Activated CD4-positive, alpha-beta memory T cell treated with anti-CD3 and anti-CD28 coated beads for 36 hours (primary cell): ENCODE measurements at places on chromosomes 1 and 21.

DNA sequence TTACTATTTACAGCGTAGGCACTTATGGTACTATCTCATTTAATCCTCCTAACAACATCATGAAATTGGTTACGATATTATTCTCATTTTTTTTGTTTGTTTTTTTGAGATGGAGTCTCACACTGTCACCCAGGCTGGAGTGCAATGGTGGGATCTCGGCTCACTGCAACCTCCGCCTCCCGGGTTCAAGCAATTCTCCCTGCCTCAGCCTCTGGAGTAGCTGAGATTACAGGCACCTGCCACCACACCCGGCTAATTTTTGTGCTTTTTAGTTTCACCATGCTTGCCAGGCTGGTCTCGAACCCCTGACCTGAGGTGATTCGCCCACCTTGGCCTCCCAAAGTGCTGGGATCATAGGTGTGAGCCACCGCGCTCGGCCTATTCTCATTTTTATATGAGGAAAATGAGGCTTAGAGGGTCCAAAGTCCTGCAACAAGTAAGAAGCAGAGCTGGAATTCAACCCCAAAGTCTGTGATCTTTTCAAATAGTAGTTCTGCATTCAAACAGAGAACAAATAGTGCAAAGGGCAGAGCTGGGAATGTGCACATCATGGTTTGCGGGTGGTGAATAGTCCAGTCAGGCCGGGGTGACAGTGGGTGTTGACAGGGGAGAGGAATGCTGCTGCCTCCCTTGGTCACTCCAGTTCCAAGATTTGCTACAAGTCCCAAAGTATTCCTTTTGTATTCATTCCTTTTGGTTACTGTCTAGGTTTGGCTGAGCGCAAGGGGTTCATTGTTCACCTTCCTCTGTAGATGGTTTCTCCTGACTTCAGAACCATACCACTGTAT is 4.6 kb downstream of the PRUNE1 start:
- DNase-seq = no peak

GRCh38 chr1:211493133-211493871 is 1.3 kb upstream of the RD3 start:
- no peak for DNase-seq

- DNase-seq = no peak
These were observed 265.1 kb upstream of the CAMK1G start for GRCh38 chr1:209318181-209319056.

GRCh38 chr1:193589597-193590040 is 403.2 kb upstream of the B3GALT2 start:
- DNase-seq = no peak

GRCh38 chr1:183195142-183195574 is 9.1 kb downstream of the LAMC2 start:
- no peak for DNase-seq

GRCh38 chr1:97926017-97926708 is 5.3 kb upstream of the DPYD start:
- DNase-seq = no peak

DNA sequence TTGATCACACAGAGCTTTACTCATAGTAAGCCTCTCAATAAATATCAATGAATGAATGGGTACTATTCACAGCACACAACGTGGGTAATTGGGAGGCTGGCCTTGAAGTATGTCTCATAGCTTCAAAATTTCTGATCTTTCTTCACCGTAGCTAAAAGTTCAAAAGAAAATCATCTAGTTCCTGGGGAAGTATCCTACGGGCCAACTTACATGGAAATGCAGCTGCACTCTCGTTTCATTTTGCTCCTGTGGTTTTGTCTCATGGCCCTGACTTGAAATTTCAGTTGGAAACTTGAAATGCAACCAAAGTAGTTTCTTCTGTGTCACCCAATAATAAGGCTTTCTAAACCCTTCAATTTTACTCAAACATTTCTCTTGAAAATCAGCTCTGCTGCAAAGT is 76.1 kb upstream of the CNIH3 start:
- DNase-seq = no peak

DNA sequence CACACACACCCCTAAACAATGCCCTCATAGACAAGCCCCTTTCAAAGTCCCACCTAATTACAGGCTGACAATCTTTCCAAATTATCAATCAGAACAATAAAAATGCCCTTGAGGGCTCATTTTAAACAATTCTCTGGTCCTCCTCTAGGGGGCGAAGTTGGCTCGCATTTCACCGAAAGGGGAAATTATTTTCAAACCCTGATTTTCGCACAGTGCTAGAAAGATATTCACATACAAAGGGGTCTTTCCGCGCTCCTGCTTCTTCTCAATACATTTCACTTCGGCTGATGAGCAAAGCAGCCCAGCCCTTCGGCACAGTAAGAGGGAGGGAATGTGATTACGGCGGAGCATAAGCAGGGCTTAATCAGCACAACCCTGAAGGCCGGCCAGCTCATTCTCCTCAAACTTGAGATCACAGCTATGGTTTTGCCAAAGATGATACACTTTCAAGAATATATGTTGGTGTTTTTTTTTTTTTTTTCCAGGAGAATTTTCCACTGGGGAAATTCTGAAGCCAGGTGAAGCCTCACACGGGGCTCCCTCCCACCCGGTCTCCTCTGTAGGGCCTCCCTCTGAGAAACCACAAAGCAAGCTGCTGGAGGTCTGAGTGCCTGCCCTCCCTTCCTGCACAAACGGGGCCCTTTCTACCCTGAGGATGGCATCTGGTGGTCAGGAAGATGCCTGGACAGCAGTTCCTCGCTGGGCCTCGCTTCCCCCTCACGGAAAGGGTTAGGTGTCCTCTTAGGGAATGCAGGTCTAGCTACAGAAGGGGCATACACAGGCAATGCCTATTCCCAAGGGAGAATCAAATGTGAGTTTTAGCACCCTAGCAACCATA is 66.9 kb downstream of the GNG12 start:
- DNase-seq = peak; percentile 54

DNA sequence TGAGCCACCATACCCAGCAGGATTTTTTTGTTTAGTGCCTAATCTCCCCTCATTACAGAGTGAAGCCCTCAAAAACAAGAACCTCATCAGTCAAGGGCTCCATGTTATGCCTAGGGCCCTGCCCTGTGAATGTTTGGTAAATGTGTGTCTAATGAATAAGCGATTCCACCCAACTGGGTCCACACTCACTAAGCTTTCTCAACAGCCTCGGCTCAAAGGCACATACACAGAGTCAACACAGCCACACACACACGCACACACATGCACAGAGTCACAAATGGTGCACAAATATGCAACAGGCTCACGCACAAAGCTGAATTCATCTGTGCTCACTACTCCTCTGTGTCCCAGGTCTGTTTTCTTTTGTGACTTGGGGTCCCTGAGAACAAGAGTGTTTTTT is 11.7 kb upstream of the SYNC start:
- DNase-seq = no peak

DNA sequence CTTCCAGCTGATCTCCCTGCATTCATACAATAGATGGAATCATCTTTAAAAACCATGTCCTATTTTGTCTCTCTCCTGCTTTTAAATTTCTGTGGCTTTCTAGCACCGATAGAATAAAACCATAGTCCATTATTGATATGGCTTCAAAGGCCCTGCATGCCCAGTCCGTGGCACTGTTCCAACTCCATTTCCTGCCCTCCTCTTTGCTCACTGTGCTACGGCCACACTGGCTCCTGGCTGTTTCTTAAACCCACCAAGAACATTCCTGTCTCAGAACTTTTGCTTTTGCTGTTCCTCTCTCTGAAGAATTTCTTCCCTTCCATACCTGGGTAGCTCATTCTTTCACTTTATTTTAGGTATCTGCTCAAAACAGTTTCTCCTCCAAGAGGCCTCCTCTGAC is 7.2 kb downstream of the SLAMF1 start:
- DNase-seq = peak; percentile 44

GRCh38 chr1:18820791-18821641 is 38.4 kb downstream of the TAS1R2 start:
- peak; percentile 73 for DNase-seq

- DNase-seq = peak; percentile 61
These were observed 59.9 kb downstream of the TOR3A start for GRCh38 chr1:179141592-179142251.

DNA sequence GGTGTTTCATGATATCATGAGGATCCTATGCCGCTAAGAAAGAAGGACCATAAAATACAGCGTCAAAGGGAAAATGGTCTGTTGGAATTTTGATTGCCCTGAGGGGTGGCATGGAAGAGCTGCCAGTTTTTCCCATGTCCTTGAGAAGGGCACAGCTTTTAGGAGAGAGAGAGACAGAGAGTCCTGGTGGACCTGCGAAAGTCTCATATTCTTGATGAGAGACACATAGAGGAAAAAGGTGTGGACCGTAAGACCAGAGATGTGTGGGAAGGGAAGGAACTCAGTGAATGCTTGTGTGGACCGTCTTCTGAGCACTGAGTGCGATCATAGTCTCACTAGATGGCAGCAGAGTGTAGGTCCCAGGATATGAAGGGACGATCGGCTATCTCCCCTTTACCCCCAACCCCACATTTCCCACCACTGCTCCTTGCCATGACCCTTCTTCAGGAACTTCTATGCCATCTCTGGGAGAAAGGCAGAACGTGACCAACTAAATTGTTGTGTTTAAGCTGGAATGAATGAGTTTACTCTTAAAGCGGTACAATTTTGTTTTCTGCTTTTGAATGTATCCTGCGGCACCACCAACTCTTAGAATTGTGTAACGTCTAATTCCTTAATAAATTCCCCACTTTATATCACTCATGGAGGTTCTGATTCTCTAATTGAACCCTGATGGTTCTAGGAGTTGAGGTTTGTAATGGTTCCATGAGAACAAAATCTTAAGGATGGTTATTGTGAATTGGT is 117.7 kb downstream of the CTH start:
- DNase-seq = no peak

GRCh38 chr1:238205045-238205662 is 314.4 kb upstream of the ZP4 start:
- DNase-seq = no peak

DNA sequence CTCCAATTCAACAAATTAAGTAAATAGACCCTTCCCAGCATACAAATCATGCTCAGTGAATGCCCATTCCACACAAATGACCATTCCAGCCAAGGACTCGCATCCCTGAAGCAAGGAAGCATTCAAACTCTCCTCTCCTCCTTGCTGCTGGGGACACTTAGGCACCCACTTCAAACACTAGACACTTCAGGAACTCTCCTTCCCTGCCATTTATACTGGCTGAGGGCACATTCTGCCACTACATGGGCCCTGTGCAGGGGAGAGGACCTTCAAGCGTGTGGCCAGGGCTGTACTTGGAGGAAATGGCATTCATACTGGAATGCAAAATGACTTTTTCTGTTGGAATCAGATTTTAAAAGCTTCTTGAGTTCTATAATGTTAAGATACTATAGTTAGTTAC is 22.3 kb downstream of the GJA5 start:
- no peak for DNase-seq

DNA sequence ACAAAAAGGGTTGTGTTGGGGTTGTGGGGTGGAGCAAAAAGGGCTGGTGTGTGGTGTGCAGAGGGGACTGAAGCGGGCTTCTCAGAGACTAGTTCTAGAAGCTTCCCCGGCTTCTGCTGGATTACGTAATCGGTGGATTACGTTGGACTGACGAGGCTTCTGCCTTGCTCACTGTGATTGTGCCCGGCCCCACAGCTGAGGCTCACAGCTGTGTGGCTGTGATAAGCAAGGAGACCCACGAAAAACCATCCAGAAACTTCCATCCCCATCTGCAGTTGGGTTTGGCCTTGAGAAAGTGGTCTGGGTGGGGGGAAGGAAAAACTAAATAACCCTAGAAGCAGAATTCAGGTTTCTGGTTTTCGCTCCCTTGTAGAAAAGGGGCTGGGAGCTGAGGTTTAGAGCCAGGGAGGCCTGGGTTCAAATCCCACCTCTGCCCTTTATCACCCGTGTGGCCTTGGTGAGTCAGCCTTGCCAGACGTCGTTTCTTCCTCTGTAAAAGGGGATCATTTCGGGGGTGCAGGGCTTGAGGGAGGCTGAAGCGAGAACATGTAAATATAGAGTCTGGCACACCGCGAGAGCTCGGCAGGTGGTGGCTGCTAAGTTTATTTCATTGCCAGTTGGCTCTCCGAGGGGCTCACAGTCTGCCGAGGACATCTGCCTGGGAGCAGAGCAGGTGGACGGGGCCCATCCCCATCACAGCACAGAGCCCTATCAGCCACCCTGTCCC is 30.4 kb upstream of the DISP3 start:
- DNase-seq = no peak

- DNase-seq = no peak
These were observed 21.2 kb downstream of the TMEM63A start for GRCh38 chr1:225860876-225861441.

GRCh38 chr1:245990315-245991022 is 516.6 kb downstream of the SMYD3 start:
- DNase-seq = no peak

GRCh38 chr21:10464975-10465374 is 56.4 kb upstream of the TPTE start:
- no peak for DNase-seq

DNA sequence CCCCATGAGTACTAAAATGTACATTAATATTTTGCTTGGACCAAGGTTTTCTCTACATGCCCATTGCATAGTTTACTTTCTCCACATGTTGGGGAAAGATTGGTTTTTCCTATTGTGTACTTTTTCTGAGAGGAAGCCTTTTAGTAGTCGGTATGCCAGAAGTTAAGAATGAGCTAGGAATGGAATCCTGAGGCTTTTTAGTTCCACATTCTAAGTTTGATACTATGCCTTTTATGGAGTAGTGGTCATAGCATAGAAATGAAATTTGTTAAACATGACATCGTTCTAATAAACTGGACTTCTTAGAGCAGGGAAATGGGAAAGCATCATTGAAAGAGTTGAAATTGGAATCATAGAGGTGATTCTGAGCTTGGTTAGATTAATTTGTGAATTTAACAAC is 64.3 kb downstream of the BCL9 start:
- DNase-seq = no peak

DNA sequence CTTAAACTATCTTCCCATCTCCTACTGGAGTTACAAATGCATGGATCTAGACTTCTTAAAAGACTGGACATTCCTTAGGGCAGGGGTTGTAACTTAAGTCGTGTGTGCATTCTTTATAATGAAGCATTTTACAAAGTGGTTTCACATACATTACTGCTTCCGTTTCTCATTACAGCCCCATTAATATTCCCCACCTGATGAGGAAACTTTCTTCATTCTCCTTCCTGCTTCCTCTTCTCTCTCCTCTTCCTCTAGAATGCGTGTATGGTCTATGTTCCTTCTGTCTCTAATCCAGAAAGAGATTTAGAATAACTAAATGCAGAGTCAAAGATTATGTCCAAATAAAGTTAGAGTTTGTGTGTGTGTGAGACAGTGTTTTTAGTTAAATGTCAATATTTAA is 1.8 kb upstream of the CAP1 start:
- DNase-seq = no peak

- peak; percentile 31 for DNase-seq
These were observed 18.7 kb upstream of the ZNF362 start for GRCh38 chr1:33237579-33237978.
